ENCODE measurements at places on chromosomes 2 and 18.

- DNase-seq = peak; percentile 29
Measured at GRCh38 chr2:98771721-98772524, 41.0 kb upstream of the MGAT4A start.

- DNase-seq = peak; percentile 64
Measured at GRCh38 chr2:39696838-39697237, 31.1 kb downstream of the TMEM178A start.

- DNase-seq = no peak
Measured at GRCh38 chr2:163733956-163734355, 1.9 kb downstream of the FIGN start.

GRCh38 chr2:223837287-223838061, at the start of gene AP1S3:
Gene AP1S3 (minus strand): TSS chr2:223837582. CDS start chr2:223837450, 132 bp downstream.
- DNase-seq = peak; percentile 44

DNA sequence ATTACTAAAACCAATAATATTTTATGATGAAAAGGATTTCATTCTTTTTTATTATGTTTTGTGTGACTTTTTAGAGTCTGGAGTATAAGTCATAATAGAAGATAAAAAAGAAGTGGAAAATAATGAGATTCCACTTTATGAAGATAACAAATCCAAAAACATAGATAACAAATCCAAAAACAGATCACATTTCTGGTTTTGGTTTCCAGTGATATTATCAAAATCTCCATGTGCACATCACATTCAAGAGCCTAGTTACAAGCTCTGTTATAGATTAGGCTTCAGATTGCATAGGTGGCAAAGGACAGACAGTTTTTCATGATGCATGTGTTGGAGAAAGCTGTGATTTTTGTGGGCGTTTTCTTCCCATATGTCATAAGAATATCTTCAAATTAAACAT, 648.2 kb downstream of the STK39 start:
- DNase-seq = no peak

DNA sequence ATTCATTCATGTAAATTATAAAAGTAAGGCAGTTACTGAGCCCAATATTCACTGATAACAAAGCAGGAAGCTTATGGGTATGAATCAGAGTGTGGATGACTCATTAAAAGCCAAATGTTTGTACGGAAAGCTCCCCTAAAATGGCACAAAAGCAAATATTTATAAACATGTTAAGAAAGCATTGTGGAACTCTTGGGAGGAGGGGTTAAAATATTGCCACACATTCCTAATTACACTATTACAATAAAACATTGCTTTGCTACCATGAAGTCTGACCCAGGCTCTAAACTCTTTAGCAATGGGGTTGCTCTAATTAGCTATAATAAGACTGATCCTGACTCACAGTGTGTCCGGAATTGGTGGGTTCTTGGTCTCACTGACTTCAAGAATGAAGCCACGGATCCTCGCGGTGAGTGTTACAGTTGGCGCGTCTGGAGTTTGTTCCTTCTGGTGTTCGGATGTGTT, 110.9 kb downstream of the NAB1 start:
- peak; percentile 65 for DNase-seq

DNA sequence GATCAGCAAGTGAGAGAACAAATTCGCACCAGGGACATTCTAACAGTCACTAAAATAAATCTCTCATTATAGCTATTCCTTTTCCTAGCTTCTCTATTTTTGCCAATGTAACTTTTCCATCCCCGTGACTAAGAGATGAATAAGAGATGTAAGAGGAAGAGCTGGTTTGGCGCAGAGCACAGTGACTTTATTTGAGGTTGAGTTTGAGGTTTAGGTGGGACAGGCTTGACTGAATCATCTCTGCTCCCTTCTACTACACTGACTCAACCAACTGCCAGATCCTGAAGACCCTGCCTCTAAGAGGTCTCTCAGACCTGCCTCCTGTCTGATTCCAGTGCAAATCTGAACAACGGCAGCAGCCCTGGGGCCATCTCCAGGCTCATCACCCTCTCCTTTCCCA, 28.0 kb downstream of the RFX8 start:
- peak; percentile 66 for DNase-seq

DNA sequence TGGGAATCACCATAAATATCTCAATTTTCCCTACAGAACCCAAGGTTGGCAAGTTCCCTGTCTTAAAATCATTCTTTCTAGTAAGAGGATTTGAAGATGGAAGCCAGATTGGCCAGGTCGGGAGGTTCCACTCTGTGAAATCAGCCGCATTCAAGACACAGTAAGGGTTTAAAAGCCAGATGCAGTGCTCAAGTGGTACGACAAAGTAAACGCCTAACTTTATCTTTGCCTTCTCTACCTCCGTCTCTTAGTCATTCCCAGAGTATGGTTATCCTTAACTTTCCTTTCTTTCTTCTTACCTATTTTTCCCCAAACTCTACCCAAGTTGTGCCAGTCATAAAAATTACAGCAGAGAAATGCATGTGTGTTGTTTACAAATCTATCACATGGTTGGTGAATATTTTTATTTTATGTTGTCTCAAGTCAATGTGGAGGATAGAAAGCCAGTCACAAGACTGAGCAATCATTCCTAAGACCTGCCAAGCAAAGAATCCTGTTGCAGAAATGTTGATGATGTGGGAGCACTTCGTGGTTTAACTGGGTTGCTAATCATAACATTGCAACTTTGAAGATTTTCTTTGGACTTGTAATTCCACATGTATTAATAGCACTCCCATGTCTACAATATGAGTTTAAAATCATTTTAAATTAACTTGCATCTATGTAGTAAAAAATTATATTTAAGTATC, 62.6 kb downstream of the SLC40A1 start:
- DNase-seq = peak; percentile 46

DNA sequence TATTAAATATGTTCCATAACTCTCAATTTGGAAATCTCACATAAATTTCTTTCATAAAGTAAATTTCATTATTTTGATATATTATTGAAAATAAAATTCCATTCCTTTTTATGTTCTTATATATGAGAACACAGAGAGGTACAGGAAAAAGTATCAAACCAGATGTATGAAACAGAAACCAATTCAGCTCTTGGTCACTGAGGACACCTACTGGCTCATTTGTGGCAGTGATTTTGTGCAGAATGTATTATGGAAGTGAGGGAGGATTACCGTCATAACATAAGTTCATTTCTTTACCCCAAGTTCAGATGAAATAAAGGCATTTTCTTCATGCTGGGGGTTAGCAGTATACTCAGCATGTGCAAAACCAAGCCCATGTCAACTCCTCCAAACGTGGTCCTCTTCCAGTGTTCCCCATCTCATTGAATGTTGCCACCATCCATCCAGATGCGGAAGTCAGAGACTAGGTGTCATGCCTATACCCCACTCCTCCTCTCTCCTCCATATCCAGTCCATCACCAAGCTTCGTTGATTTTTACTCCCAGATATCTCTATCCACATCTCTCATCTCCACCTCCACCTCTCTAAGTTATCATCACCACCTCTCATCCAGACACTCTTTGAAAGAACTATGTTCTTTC, 41.7 kb upstream of the MALL start:
- DNase-seq = peak; percentile 63

- no peak for DNase-seq
Measured at GRCh38 chr18:62372156-62372555, 47.0 kb downstream of the TNFRSF11A start.

GRCh38 chr2:233686928-233687327, 5.2 kb downstream of the UGT1A7 start:
- DNase-seq = no peak

DNA sequence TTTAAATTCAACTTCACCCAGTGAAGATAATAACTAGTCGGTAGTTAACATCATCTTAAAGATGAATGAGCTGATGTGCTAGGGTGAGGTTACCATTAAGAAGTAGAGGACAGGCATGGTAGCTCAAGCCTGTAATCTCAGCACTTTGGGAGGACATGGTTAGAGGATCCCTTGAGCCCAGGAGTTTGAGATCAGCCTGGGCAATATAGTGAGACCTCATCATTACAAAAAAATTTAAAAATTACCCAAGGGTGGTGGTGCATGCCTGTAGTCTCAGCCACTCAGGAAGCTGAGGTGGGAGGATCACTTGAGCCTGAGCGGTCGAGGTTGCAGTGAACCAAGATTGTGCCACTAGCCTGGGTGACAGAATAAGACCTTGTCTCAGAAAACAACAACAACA, 4.7 kb downstream of the GALNT5 start:
- DNase-seq = no peak

DNA sequence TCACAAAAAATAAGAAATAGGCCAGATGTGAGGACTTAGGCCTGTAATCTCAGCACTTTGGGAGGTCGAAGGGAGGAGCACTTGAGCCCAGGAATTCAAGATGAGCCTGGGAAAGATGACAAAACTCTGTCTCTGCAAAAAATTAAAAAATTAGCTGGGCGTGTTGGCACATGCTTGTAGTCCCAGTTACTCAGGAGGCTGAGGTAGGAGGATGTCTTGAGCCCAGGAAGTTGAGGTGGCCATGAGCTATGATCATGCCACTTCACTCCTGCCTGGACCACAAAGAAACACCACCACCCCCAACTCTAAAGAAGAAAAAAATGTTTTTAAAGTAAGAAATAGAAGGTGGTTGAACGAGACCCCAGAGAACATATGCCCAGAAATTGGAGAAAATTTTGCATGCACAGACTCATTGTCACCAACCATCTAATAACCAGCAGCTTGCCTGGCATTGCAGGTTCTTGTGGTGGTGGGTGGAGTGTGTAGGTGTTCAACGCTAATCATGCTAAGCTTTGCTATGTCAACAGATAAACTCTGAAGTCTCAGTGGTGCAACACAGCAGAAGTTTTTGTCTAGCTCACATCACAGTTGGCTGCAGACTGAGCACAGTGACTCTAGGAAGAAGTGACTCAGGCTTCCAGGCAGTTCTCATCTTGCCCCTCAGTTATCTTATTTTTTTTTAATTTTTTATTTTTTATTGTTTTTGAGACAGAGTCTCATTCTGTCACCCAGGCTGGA, 18.6 kb downstream of the ARL4C start:
- DNase-seq = no peak

DNA sequence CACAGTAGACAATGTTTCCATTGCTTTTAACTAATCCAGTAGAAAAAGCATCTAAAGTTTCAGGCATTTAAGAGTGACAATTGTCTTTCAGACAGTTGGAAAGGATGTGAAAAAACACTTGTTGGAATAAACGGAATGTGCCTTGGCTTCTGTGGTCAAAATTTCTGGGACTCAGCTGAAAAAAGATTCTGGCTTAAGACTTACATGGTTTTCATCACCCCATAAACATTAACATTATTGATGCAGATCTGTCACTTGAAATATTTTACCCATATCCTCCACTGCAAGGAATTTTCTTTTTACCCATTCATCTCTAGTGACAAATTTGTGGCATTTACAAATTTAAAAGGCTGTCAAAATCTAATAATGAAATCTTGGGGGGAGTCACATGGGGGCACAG, 166.0 kb downstream of the SRBD1 start:
- DNase-seq = peak; percentile 92

DNA sequence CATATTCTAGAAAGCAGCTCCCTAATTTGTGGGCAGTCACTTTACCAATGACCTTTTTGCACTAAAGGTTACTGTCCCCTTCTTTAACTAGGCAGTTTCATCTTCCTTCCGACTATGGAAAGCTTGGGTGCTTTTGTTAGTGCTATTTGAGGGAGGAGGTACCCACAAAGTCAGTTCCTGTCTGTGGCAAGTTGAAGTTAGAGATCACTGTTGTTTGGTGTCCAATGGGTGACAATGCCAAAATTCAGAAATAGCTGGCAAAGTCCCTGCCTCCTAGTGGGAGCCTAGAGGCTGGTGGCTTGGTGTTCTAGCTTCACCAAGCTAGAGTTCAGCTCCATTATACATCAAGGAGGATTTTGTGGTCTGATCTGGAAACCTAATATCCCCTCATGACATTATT, 87.1 kb upstream of the PNPT1 start:
- no peak for DNase-seq

DNA sequence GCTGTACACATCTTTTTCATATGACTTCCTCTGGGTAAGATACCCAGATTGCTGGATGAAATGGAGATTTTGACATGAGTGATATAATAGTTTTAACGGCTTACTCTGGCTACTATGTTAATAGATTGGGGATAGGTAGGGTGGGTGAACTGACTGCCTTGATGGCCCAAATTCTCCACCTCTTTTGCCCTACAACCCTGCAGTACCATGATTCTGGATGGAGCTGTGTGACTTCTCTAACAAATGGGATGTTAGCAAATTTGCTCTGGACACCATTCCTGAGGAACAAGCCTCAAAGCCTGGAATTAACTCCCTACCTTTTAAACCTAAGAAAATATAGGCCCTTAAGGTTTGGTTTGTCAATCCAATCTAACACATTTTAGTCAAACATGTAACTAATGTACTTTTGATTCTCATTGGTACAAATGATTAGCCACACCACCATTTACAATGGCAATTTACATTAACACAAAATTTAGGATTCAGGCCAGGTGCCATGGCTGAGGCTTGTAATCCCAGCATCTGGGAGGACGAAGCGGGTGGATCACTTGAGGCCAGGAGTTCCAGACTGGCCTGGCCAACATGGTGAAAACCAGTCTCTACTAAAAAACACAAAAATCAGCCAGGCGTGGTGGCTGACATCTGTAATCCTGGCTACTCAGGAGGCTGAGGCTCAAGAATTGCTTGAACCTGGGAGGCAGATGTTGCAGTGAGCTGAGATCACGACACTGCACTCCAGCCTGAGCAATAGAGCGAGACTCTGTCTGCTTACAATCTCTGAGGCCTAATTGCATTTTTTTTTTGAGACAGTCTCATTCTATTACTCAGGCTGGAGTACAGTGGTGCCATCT, 12.8 kb downstream of the CLK1 start:
- DNase-seq = no peak

- DNase-seq = no peak
Measured at GRCh38 chr2:127911737-127912136, 26.0 kb upstream of the AMMECR1L start.

DNA sequence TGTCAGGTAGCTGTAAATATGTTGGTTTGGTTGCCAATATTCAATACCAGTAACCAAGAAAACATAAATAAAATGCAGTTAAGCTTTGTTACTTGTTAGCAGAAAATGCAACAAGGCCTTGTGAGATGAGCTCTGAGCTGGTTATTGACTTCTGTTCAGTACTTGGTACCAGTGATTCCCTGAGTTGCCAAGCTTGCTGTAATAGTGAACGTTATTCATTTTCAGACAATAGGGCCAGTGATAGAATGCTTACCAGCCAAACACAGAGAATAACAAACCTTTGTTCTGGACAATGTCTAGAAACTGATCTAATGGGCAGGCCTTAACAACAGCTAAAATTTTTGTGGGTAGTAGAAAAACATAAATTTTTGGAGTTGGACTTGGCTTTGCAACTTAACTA, 29.5 kb downstream of the RASGRP3 start:
- DNase-seq = no peak

DNA sequence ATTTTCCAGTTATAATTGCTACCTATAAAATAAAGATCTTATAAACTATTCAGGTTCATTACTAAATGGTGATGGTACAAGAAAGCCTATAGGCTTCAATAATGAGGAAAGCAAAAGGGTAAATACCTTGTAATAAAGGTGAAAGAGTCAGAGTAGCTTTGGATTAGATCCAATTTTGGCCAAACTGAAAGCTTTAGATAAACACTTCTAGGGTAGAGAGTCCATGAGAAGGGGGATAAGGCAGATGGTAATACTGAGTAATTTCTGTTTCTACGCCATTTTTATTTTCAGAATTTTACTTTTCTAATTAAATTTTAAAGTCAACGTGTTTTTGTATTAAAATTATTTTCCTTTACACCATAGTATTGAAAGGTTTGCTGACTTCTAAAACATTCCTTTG, 9.4 kb downstream of the CASP8 start:
- no peak for DNase-seq

GRCh38 chr2:95087379-95087778, 34.2 kb downstream of the MRPS5 start:
- no peak for DNase-seq

GRCh38 chr18:39058386-39059000, 1492.9 kb upstream of the CELF4 start:
- DNase-seq = no peak

- DNase-seq = peak; percentile 69
Measured at GRCh38 chr2:43458014-43458628, 137.7 kb downstream of the THADA start.
